ENCODE measurements at places on chromosomes 4 and X.

GRCh38 chr4:98928131-98928504, 815 bp downstream of the EIF4E start:
- ATAC-seq: peak; percentile 42

- ATAC-seq: peak; percentile 80
These were observed 9.6 kb upstream of the INTU start for GRCh38 chr4:127622921-127623796.

GRCh38 chr4:3387154-3387942, 54.4 kb upstream of the HGFAC start:
- ATAC-seq: no peak

GRCh38 chrX:134711135-134711921, 53.1 kb upstream of the PLAC1 start:
- no peak for ATAC-seq
